ENCODE measurements at places on chromosomes 11 and 22.

GRCh38 chr22:28923826-28924732 lies 40.7 kb downstream of the ZNRF3 start:
- DNase-seq = no peak

- no peak for DNase-seq
Measured at GRCh38 chr22:39361496-39361895, 11.7 kb downstream of the SYNGR1 start.

DNA sequence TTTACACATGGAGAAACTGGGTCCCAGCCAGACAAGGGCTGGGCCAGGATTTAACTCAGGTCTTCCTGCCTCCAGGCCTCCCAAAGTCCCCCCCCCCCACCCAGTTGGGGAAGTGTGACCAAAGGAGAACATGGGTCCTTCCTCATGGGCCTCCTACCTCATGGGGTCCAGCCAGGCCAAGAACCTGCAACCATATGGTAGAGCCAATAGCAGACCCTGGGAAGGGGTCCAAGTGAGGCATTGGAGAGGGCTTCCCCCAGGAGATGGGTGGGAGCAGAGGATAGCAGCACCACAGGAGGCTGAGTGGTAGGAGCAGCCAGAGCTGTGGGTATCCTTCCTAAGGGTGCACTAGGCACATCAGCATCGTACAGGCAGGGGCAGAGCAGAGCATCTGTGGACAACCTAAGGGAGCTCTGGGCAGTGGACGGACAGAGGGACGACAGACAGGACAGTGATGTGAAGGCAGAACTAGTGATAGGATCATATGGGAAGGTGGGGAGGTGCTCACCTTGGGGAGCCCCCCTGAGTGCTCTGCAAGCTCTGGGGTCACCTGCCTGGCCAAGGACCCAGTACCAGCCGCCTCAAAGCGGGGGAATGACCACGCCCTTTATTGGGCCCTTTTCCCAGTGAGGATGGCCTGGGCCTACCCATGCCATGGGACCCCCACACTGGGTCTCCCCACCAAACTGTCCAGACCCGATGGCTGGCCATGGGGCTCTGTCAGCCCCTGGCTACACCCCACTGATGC lies 4.5 kb downstream of the ARVCF start:
- no peak for DNase-seq

DNA sequence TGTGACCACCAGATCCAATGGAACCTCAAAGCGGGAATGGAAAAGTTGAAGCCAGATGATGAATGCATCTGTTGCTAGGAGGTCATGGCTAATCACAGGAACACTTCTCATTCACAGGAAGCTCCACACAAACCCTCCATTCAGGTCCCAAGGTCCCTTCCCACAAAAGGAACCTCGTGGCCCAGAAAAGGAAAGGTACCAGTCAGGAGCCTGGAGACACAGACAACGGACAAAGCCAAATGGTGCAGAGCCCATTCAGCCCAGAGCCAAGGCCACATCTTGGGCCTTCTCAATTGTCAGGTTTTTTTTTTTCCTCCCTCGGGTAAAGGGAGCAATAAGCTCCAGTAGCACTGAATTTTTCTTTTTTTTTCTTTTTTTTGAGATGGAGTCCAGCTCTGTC lies 87.0 kb downstream of the FAM168A start:
- DNase-seq = no peak

GRCh38 chr11:14029440-14029839 lies 66.9 kb downstream of the SPON1 start:
- DNase-seq = no peak

DNA sequence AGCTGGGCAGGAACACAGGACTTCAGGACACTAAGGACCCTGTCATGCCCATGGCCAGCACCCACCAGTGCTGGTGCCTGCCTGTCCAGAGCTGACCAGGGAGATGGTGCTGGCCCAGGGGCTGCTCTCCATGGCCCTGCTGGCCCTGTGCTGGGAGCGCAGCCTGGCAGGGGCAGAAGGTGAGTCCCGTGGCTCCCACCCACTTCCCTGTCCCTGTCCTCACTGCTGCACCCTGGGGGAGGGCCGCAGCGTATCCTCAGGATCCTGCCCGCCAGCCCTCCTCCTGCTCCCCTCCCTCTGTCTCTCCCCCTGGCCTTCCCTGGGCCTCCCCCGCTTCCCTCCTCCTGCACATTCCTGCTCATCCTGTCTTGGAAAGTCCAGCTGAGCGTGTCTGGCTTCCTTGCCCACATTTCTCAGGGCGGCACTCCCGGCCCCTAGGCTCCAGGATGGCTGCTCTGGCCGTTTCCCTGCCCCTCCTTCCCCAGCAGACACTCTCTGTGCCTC lies 8.7 kb downstream of the CSF2RB start:
- DNase-seq = no peak

- DNase-seq = no peak
Measured at GRCh38 chr22:37173709-37174108, 14.3 kb downstream of the C1QTNF6 start.

- no peak for DNase-seq
Measured at GRCh38 chr22:38203090-38203810, 1.5 kb downstream of the MAFF start.

- DNase-seq = no peak
Measured at GRCh38 chr11:66723693-66724092, 5.3 kb downstream of the SPTBN2 start.

DNA sequence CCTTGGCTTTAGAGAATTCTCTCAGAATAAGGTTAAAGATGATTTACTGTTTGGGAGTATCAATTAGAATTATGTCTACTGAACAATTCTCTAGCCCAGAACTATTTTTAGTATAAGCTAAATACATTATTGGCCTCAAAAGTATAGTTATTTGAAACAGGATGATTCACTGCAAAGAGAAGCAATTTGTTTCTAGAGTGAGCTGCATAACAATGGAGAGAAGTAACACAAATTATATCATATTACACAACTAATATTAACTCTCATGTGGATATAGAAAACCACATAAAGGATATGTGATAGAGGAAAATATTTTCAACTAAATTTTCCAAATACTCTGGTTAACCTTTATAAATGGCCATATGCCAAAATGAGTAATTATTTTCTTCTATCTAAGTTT lies 24.9 kb downstream of the PGM2L1 start:
- DNase-seq = no peak

DNA sequence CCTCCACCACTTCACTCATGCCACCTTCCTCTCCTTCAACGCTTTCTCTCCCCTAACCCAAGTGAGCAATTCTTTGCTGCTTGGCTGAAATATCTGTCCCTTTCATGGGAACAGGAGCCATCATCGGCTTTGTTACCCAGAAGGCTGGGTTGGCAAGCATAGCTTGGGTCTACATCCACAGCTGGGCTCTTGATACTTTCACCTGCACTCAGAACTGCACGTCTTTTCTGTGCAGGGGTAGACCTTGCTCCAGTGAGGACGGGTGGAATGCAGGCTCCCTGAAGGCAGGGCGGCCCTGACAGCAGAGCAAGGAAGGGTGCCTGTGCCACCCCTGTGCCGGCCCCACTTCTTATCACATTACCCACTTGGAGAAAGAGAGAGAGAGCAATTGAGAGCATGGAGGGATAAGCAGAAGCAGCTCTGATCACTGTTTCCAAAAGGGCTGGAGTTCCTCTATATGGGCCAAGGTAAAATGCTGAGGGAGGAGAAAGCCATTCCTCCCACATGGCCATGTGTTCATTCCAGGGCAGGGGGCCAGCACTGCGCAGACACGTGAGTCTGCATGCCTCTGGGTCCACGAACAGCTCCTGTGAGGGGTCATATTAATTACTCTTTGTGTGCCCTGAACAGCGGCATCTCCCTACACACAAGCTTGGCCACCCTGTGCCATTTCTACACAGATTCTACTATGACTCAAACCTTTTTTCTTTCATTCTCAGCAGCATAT lies 181.8 kb downstream of the BUD13 start:
- no peak for DNase-seq

GRCh38 chr11:12803086-12803826 lies 129.0 kb downstream of the TEAD1 start:
- DNase-seq = no peak

- DNase-seq = no peak
Measured at GRCh38 chr11:86388198-86388597, 13.5 kb downstream of the CCDC81 start.

DNA sequence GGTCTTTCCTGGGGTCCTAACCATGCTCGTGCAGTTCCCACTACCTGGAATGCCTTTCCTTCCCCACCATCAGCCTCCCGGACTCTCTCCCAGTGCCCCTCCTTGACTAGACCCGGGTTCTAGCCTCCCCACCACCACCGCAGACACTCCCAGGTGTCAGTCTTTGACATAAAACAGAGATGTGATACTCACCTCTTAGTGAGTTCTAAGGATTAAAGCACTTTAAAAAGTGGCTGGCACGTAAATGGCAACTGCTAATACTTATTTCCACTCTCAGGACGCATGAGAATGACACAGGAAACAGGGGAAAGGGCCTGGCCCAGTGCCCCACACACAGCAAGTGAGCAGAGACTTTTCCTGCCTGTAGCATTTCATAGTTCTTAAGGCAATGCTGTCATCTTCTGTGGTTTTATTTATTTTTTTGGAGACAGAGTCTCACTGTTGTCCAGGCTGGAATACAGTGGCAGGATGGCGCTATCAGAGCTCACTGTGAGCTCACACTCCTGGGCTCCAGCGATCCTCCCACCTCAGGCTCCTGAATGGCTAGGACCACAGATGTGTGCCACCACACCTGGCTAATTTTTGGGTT lies 1.9 kb upstream of the SLC25A45 start:
- DNase-seq = no peak

DNA sequence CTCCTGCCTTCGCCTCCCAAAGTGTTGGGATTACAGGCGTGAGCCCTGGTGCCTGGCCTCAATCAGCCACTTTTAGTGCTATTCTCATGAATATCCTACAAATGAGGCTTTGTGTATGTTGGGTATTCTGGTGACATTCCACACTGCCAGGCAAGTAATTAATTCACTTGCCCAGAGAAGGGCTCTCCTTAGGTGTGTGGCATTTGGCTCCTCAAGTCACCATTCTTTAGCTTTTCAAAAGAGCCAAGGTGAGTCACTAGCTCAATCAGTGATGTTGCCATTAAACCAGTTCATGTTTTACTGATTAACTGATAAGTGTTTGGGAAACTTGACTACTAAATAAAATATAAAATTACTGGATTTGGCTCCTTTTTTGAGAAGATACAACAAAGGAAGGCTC lies 52.2 kb downstream of the SLC25A17 start:
- DNase-seq = no peak

- DNase-seq = no peak
Measured at GRCh38 chr11:120241277-120241676, 1.3 kb downstream of the POU2F3 start.

GRCh38 chr11:120898568-120898967 lies 125.3 kb upstream of the TBCEL start:
- no peak for DNase-seq

DNA sequence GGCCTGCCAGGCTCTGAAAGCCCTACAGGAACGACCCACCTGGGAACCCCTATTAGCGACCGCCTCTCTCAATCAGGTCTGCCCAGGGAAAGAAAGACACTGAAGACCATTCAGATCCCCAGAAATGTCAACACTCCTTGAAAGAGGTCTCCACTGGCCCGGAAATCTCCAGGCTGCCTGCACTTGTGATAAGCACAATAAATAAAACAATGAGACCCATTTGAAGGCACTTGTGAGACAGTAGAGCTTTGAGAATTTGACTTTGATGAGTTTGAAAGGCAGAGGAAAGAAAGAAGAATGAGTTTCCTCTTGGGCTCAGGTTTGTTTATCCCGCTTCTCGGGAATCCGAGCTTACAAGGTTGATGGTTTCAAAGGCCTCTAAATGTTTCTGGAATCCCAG lies 416.3 kb downstream of the BUD13 start:
- no peak for DNase-seq

GRCh38 chr11:70894566-70895365 lies 357.6 kb downstream of the SHANK2 start:
- no peak for DNase-seq

DNA sequence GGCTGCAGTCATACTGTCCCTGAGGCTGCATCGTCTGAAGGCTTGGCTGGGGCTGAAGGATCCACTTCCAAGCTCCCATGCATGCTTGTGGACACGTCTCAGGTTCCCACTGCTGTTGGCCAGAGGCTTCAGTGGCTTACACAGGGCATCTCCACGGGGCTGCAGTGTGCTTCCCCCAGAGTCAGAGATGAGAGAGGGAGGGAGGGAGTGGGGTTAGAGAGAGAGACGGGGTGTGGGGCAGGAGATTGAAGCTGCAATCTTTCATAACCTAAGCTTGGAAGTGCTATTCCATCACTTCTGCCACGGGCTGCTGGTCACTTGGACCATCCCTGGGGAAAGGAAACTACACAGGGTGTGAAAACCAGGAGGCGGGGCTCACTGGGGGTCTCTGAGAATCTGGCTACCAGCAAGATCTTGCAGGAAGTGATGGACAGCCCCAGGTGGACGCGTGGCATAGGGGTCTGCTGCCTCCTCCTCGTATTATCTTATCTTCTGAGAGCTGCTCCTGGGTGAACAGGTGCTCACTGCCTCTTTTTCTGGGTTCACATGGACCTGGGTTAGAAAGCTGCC lies 63.0 kb upstream of the MYEOV start:
- no peak for DNase-seq

DNA sequence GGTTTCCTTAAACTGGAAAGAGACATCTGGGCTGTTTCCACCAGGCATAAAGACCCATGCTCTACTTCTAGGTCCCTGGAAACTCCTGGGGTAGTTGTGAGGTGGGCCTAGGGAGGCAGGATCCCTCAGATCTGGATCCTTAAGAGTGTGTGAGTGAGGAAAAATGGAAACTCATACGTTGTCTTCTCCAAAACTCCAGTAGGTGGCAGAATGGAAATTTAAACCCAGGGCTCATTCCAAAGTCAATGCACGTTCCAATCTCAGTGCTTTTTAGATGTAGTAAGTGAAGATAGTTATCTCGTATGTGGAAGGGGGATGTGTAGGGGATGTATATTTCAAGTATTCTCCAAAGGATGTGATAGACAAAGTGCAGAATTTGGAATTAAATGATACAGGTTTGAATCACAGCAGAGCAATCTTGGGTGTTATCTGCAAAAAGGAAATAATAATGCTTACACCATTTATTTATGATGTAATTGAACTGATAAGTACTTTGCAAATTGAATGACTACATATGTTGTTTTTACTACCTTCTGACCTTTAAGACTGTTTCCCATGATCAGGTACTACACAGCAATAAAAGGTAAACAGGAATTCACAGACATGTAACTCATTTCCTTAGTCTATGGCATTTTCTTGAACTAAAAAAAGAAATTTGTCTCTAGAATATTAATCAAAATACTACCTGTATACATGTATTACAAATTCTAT lies 13.1 kb upstream of the MMP1 start:
- no peak for DNase-seq

- no peak for DNase-seq
Measured at GRCh38 chr22:27474112-27474571, 327.4 kb downstream of the MN1 start.

DNA sequence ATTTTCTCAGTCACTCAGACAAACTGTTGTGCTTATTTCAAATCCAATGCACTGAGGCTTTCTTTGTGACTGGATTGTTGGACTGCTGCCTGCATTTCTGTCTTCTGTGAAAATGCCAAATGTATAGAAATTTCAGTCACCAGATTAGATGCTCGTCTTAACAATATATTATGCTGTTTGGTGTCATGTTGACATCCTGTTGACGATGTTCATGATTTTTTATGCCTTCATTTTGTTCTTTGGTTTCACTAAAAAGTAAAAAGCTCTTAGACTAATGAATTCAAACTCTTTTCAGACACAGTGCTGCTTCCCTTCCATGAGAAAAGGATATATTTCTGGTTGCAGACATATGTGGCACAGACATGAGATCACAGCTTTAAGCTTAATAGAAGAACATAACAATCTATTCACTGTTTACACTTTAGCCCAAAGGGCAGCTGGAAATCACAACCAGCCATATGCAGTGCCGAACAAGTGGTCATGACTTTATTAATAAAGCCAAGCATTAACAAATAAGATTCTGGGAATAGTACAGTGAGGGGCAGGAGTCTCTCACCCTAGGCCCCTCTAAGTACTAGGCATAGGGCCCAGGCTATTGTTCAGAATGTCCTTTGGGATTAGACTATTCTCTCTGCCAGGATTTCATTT lies 9.4 kb upstream of the SOX6 start:
- no peak for DNase-seq

Data from stimulated activated CD8-positive, alpha-beta memory T cell treated with anti-CD3 and anti-CD28 coated beads, Interleukin-4, amount 100 ng/mL, for 4 hours (primary cell).